ENCODE measurements at places on chromosomes 3 and 15.

DNA sequence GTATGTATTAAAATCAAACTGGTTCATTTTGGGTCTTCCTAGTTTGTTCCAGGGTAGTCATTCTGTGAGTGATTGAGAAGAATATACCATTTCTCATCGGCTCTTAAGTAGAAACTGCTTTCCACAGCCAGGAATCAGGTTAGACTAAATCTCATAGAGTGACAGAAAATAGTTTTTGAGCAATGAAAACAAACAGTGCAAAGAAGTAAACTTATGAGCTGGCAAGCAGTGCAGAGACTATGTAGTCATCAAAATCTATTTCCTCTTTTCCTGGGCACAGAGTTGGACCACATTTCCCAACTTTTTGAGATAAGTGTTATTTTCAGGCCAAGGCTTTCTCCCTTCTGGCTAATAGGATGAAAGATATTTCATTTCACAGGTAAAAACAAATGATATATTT lies 66.5 kb downstream of the UBE3A start:
- peak; percentile 33 for DNase-seq

DNA sequence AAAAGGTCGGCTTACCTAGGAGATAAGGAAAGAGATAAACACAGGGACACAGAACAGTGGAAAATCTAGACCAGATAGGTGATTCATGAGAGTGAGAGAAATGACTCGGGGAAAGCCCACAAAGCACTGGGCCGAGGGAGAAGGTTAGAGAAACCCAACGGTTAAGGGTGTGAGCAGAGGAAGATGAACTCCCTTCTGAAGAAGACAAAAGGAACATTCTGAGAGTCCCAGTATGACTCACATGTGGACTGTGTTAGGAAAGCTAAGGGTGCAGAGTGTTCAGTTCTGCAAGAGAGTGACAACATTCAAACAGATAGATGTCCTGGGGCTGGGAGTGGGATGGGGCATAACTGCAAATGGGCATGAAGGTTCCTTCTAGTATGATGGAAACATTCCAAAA lies 83.0 kb downstream of the CNTN3 start:
- no peak for DNase-seq

DNA sequence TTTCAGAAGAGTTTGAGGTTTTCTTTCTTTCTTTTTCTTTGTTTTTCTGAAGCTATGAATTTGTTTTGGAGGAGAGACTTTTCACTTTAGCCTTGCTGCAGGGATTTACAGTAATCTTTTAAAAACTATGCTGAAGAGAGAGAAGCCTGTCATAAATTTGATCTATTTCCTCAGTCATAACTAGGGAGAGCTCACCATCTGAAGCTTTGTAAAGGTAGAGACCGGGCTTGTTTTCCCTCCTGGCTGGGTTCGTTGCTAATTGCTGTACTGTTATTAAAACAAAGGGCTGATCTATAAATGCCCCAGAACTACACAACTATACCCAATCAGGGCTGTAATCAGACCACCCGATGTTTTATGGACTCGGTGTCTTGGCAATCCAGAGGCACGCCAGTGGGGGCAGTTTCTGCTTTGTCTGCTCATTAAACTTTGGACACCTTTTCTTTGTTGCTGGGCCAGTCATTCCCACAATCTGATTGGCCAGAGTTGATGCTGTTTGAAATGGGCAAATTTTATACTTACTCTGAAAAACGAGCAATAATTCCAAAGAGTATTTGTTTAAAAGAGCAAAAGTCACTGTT lies 164.3 kb downstream of the CACNA1D start:
- no peak for DNase-seq

GRCh38 chr15:85463276-85463892 lies 83.0 kb downstream of the AKAP13 start:
- no peak for DNase-seq

DNA sequence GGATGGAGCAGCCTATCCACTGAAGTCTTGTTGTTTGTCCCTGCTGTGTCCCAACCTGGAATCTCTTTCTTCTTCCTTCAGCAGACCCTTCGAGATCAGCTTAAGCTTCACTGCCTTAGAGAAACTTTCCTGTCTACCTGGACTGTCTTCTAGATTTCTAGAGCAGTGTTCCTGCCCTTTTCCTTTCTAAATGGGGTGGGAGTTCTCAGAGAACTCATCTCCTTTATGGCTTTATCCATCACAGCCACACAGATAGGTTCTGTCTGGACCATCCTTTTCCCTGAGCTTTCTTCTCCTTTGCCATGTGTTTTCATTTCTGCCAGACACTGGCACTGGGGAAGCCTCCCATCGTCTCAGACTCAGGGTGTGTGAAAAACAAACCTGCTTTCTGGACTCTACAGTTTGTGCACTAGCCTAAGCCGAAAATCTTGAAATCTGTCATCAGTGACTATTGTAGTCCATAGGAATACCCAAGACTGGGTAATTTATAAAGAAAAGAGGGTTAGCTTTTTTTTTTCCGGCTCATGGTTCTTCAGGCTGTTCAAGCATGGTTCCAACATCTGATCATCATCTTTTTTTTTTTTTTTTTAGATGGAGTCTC lies 177.5 kb downstream of the PGPEP1L start:
- DNase-seq, result no peak

DNA sequence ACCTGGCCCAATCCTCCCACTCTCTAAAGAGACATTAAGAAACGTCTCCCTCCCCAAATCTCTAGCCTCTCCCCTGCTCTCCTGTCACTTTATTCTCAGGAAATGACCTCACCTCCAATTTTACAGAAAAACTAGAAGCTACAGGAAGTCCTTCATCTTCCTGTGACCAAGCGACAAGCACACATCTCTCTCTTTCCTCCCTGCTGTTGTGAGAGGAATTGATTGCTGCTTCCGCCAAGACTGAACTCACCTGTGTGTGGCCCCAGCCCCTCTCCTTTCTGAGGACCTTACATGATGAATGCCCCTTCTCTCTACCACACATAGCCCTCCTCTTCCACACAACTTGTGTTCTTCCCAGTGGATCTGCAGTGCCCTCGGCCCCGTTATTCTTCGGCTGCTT lies 18.2 kb downstream of the DNAJB8 start:
- DNase-seq, result no peak

DNA sequence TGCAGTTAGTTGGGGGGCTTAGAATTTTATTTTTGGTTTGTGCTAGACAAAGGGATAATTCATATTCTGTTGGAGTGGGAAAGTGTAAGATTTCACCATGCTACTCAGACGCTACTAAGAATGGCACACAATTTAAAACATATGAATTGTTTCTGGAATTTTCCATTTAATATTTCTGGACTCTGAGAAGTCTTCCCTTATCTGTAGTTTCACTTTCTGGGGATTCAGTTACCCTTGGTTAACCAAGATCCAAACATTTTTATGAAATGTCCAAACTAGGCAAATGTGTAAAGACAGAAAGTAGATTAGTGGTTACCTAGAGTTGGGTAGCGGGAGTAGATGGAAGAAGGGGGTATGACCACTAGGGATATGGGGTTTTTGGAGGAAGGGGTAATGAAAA lies 53.1 kb downstream of the TCF12 start:
- no peak for DNase-seq

DNA sequence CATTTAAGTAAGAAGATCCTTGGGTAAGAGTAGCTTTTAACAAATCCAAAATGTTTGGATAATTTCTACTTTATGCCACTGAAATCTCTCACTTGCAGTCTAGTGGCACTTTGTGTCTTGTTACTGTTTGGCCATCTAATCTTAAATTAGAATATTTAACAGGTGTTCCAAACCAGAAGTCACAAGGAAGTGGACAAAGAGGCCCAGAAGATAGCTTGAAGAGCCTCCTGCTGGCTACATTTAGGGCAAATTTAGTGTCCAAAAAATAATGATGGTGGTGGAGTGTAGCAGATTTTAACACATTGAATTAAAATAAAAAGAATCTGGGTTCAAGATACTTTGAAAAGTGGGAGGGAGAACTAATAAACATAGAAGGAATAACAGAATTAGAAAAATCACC lies 172.2 kb downstream of the GHSR start:
- DNase-seq, result no peak

DNA sequence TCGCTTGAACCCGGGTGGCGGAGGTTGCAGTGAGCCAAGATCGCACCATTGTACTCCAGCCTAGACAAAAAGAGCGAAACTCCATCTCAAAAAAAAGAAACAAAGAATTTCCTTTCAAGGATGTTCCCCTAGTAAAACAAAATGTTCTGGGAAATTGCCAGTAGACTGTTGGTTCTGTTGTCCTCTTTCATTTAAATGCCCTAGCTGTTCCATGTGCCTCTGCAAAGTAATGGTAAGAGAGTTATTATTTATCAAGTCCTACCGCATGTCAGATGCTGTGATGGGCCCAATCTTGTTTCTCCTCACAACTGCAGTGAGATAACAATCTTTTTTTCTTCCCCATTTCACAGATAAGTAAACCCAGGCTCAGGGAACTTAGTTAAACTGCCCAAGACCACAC lies 254.3 kb upstream of the TPM1 start:
- DNase-seq, result no peak

- no peak for DNase-seq
Observed at GRCh38 chr3:131903988-131904415, 130.8 kb downstream of the CPNE4 start.

Data from inflammatory macrophage (primary cell).